Renal pelvis (tissue), 12 donors: ENCODE measurements at places on chromosomes 7 and 10. TPM values are rescaled to one million over a fixed set of nuclear protein-coding genes. Genes with fewer than 3 reads are reported as not detected.
A peak's percentile ranks its signal among the peaks of the same experiment; 100 is the strongest.

DNA sequence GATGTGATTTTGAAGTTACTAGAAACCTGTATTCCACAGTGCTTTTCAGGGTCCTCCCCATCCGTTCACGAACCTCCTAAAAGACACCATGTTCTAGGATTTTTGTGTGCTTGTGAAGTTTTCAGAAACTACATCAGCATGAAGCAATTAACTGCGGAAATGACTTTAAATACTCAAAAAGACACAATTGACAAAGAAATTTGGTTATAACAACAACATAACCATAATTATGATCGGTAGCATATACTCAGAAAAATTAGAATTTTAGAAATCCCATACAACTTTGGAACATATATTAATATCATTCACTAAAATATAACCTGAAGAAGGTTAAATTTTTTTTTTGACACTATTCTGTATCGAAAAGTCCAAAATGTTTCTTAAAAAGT lies 43.8 kb upstream of the FAM20C start:
- DNase-seq: no peak

SPAM1 gene
- polyA plus RNA-seq: not detected

DNA sequence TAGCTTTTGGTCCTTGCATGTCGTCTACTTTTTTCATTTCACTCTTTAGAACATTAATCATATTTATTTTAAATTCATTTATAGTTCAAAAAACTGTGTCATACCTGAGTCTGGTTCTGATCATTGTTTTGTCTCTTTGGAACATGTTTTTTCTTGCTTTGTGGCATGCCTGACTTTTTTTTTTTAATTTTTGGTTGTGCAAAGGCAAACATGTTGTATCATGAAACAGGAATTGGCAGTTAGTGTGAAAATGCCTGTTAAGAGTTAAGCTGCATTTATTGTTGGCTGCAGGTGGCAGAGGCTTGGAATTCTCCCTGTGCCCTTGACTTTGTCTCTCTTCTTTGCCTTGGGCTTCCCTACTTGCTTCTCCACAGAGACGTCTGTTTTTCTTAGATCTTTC lies 525.0 kb upstream of the ADARB2 start:
- DNase-seq: no peak

DNA sequence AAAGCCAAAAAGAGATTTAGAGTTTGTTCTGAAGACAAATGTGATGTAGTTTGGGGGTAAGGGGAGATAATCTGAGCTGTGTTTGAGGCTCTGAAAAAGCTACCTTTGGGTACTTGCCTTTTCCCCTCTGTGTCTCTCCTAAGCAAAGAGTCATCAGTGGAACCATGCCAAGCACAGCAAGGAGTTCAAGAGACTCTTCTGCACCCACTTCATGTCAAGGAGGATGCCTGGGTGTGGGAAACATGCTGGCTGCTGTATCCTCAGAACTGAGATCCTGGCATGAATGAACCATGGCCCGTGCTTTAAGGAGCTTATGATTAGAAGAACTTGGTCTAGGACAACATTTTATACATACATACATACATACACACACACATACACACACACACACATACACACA lies 142.9 kb downstream of the NOC3L start:
- no peak for DNase-seq

TAS2R38 gene
- not detected for polyA plus RNA-seq

DNA sequence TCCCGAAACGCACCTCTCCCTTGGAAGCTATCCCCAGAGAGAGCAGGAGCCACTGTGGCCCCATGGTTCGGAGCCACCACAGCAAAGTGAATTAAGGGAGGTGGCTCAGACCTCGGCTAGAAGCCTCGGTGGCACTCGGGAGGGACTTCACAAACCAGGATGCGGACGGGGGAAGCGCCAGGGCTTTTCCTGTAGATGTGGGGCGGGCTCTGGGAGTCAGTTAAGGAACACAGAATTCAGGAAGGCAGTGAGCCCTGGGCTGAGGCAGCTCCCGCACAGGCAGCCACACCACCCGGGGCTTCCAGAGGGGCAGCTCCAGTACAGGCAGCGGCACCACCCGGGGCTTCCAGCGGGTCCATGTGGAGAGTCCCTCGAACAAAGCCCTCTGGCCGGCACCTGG lies 42.7 kb upstream of the DPYSL4 start:
- no peak for DNase-seq

DNA sequence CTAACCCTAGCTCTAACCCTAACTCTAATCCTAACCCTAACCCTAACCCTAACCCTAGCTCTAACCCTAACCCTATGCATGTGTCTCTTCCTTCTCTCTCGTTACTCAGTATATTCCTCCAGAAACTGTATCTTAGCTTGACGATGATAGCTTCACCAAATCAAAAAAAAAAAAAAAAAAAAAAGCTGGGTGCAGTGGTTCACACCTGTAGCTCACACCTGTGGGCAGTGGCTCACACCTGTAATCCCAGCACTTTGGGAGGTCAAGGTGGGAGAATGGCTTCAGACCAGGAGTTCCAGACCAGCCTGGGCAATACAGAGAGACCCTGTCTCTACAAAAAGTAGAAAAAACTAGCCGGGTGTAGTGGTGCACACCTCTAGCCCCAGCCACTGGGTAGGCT lies 414.0 kb downstream of the GATA3 start:
- no peak for DNase-seq

DNA sequence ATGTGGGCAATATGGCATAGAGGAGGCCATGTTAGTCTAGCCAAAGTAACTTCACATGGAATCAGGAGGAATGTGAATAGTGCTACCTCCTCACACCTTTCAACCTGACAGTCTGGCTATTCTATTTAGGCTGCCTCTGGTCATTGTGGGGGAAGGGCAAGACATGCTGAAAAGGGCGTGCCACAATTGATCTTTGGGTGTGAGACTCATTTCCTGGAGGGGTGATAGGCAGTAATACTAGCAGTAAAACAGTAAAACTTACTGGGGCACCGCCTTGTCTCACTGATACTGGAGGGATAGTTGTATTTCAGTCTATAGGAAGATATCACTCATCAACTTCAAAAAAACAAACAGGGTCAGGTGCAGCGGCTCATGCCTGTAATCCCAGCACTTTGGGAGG lies 88.7 kb downstream of the TMEM168 start:
- no peak for DNase-seq

GRCh38 chr7:117072620-117073118 lies 119.4 kb downstream of the ST7 start:
- no peak for DNase-seq

DNA sequence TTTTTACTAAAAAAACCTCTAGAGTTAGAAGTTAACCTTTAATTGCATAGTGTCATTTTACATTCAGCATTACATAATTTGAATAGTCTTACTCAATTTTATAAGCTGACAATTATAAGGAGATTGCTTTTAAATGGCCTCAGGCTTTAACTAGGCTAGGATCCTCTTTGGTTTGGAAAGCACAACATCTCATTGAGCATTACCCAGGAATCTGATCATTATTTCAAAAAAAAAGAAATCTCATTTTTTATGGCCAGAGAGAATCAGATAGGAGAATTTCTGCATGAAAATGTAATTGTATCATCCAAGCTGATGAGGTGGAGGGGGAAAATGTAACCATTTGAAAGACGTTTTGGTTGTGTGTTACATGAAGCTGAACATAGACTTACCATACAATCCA lies 324.9 kb upstream of the POT1 start:
- no peak for DNase-seq

ZNF518A gene
- 32.4 TPM for polyA plus RNA-seq

DNA sequence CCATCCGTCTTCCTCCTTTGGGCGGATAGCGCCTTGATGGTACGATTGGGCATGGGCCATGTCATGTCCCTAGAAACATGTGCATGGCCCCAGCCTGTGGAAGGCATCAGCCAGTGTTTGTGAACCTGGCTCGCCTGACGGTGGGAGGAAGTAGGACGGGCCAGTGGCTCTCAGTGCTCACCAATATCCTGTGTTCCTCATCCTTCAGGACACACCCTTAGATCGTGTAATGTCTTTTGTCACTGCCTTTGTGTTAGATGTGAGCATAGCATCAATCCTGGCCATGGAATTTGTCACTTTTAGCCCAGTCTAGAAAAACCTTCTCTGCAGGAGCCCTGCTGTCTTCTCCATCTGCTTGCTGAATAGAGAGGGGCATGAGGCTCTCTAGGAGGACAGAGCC lies 77.6 kb downstream of the PFKFB3 start:
- no peak for DNase-seq

LDB1 gene
- 120 TPM for polyA plus RNA-seq

GRCh38 chr10:61487506-61487905 lies 34.3 kb upstream of the TMEM26 start:
- no peak for DNase-seq

CPA4 gene
- 0.13 TPM for polyA plus RNA-seq

ASB13 gene
- 31.0 TPM for polyA plus RNA-seq

- no peak for DNase-seq
Observed at GRCh38 chr7:152131981-152132494, 106.6 kb downstream of the GALNT11 start.

GRK5 gene
- polyA plus RNA-seq: 17.7 TPM

- DNase-seq: no peak
Observed at GRCh38 chr10:42753507-42754154, 29.0 kb upstream of the BMS1 start.

- no peak for DNase-seq
Observed at GRCh38 chr10:10685566-10685965, 332.1 kb upstream of the CELF2 start.

- no peak for DNase-seq
Observed at GRCh38 chr7:129494041-129494440, 8.3 kb upstream of the SMKR1 start.

TRIM74 gene
- polyA plus RNA-seq: 3.1 TPM

TMEM196 gene
- not detected for polyA plus RNA-seq

DNA sequence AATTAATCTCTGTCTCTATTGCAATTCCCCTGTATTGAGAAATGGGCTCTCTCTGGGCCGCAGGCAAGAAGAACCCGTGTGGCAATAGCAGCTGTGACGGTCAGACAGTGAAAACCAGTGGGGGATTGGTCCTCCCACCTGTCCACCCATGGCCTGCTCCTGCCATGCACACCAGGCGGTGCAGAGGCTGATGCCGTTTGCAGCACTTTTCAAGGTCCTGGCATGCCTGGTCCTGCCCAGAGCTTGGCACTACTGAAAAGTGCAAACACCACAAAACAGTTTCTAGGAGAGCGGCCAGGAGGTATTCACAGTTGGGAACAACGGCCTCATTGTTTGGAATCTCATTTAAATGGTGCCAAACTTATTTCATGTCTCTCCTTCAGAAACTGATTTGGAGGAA lies 41.5 kb downstream of the PSPH start:
- no peak for DNase-seq

GRCh38 chr7:7848246-7848645 lies 120.3 kb upstream of the GLCCI1 start:
- DNase-seq: no peak

TMEM178B gene
- polyA plus RNA-seq: 0.34 TPM

DNA sequence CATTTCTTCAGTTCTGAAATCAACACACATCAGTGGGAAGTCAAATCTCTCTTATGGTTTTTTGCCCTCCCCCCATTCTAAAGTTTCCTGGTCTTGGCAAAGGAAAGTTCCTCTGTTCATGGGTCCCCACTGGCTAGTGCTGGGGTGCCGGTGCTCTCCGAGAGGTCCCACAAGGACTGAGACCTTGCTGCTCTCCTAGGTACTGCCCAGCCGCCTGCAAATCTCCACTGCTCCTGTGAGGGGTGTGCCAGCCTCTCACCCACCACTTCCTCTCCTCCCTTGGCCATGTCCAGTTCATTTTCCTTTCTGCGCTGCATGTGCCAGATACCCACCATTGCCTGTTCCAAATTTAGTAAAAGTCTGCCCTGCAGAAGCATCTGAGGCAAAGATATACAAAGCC lies 17.2 kb upstream of the INHBA start:
- DNase-seq: no peak

AKR1C1 gene
- 15.7 TPM for polyA plus RNA-seq

DNA sequence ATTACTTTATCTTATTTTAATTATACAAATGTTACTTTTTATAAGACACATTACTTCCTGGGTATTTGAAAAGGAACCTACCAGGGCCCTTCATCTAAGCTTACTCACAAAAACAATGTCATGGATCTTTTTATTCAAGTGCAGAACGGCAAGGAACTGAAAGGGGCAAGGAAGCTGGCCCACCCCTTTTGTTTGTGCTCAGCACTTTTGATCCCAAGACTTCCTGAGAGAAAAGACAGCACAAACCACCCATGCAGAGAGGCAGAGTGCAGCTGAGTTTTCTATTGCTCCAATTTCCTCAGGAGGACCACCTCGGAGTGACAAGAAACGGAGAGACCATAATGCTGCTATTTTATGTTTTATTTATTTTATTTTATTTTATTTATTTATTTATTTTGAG lies 232.0 kb upstream of the NRP1 start:
- peak; percentile 5 for DNase-seq

DNA sequence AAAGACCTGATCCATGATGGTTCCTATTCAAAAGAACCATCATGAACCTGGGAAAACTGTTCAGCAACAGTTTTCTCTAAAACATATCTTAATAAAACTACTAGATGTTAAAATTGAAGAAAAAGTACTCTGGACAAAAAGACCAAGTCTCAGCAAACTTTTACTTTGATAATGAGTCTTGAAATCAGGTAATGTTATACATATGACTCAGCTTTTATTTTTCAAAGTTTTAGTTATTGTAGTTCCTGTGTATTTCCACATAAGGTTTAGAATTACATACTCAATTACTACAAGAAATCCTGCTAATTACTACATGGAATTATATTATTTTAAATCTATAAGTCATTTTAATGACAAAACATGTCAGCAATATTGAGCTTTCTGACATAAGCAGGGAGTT lies 42.2 kb downstream of the ZNF33B start:
- no peak for DNase-seq

GRCh38 chr7:140719721-140720120 lies 23.2 kb downstream of the NDUFB2 start:
- no peak for DNase-seq

- DNase-seq: no peak
Observed at GRCh38 chr7:148637094-148637493, 46.5 kb downstream of the C7orf33 start.

PHF14 gene
- 70.8 TPM for polyA plus RNA-seq

DNA sequence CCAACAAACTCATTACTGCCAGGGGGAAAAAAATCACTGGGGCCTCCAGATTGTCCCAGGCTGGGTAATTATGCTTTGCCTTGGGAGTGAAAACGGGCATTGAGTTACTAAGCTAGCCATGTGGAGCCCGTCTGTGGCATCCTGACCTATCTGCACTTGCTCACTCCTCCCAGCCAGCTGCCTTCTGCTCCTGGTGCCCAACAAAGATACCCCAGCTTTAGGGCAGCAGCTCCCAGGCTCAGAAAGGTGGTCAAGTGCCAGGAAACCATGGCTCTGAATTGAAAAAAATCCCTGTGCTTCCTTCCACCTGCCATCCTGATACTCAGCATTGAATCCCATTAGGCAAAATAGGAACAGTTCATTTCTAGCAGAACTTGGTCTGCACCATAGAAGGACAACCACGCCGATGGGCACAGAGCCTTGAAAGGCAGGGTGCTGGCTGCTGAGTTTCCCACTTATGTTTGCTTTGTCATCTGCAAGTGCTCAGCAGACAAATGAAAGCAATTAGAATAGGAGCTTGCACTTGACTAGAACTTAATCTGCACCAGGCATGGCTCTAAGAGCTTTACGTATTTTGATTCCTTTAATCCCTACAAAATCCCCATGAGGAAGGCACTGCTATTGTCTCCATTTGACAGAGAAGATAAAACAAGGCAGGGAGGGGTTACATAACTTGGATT lies 42.8 kb downstream of the HSPA12A start:
- no peak for DNase-seq

CALML5 gene
- not detected for polyA plus RNA-seq
